ENCODE measurements at places on chromosomes 2 and 18.

- no peak for DNase-seq
Observed at GRCh38 chr18:48858676-48859075, 92.1 kb downstream of the SMAD7 start.

DNA sequence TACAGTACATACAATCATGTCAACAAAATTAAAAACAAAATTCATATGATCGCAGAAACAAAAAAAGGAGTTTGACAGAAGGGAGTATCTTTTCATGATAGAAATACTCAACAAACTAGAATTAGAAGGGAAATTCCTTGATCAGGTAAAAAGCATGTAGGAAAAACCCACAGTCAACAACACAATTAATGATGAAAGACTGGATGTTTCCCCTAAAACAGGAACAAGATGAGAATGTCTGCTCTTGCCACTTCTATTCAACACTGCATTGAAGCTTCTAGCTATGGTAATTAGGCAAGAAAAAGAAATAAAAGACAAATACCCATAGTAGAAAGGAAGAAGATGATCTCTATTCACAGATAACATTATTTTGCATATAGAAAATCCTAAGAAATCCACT, 87.1 kb downstream of the SRBD1 start:
- DNase-seq = no peak

DNA sequence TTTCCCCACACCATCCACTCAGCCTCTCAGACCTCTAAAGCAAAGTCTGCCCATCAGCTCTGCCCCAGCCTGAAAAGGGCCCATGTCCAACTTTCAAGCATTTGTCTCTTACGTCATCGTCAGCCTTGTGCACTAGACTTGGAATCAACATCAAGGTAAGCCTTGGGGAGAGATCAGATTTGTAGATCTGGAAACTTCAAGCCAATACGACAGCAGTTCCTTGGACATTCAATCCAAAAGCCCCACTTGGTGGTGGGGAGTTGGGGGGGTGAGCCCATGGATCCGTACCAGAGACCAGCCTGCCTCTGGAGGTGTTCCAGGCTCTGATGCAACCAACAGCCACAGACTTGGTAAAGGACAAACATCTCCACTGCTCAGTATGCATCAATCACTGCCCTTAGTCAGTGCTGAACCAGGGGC, 206.8 kb upstream of the MEIS1 start:
- no peak for DNase-seq

DNA sequence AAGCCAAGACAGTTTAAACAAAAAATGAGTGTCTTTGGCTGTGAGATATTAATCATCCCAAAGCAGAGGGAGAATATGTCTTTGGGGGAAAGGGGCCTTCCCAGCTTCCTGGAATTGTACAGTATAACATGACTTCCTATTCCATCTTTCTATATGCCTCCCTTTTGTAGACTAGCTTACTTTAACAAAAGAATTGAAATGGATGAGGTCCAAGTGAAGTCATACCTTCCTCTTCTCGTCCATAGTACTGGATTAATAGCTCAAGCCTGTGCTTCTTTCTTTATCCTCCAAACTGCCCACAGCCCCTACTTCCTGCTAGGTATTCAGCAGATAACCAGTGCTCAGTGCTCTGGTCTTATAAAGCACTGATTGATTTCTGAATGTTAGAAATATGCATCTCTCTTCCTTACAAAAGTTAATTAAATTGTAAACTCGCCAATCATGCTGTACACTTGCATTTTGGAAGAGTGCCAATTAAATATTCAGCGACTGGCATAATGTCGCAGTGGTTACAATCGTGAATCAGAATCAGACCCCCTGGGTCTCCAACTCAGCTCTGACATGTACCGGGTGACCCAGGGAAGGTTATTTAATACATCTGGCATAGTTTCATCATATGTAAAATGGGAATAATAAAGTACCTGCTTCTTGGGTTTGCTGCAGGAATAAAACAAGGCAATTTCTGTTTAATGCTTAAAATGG, 325.1 kb downstream of the RND3 start:
- DNase-seq = no peak

- DNase-seq = no peak
Observed at GRCh38 chr2:146661473-146662096, 1183.2 kb upstream of the ACVR2A start.

DNA sequence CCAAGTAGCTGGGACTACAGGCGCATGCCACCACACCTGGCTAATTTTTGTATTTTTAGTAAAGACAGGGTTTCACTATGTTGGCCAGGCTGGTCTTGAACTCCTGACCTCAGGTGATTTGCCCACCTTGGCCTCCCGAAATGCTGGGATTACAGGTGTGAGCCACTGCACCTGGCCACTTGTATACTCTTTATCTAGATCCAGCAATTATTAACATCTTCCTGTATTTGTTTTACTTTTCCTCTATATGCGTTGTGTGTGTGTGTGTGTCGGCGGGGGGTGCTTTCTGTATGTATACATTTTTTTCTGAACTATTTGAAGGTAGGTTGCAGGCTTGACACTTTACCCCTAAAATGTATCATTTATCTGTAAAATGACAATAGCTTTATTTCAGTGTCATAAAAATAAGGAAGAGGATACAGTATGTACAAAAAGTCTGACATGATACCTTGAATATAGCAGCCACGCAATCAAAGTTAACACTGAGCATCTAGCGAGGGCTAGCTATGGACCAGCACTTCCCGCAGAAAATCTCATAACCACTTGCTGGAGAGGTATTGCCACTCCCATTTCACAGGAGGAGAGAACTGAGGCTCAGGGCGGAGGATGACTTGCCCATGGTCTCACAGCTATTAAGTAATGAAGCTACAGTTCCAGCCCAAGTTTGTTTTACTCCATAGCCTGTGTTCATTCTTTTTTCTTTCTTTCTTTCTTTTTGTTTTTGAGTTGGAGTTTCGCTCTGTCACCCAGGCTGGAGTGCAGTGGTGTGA, 251.3 kb downstream of the MYCN start:
- DNase-seq = no peak

GRCh38 chr2:224127871-224128501, 88.9 kb upstream of the SERPINE2 start:
- no peak for DNase-seq

DNA sequence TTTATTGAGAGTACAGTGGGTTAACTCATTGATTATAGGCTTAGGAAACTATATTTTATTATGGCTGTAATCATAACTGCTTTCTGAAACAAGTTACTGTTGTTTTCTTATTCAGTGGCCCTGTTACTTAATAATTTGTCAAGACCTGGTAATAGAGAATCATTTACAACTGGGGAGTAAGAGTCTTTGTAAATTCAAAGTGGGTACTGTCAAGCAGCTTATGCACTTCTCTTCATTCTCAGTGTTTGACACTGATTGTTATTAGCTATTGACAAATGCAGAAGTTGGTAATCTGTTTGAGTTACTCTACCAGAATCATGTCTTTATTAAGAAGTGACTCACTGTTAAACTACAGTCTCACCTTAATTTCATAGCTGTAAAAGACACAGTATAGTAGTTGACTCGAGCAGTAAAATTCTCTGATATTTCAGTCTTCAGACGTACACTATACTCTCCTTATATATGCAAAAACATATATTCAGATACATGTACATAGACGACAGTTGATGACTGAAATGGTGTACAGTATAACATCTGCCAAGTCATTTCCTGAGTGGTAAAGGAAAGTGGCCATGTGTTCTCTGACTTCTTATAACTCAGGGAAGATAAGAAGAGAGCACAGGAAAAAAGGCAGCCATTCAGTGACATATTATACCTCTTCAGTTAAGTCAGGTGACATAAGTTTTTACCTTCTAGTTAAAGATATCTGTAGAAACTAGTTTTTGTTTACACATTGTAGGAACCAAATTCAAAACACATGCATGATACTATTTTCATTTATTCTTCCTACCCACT, 36.0 kb upstream of the TTC27 start:
- DNase-seq = no peak

DNA sequence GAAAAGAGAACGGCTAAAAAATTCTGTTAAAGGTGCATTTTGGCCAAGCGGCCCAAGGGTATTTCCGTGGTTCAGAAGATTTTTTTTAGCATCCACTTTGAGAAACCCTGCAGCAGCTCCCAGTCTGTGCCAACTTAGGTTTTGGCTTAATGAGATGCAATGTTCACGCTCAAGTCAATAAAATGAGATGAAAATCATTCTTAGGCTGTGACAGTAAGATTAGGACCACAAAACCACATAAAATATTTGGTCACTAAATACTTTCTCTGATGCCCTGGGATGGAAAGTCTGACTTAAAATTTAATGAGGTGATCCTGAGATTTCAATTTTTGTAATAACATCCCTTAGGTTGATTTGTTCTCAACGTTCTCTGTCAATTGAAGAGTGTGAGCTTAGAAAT, 74.2 kb upstream of the FHL2 start:
- no peak for DNase-seq

- DNase-seq = no peak
Observed at GRCh38 chr18:6414118-6414722, 491 bp downstream of the L3MBTL4 start.

Data from activated T-helper 1 cell treated with anti-CD3 and anti-CD28 coated beads, Interleukin-2, amount 50 U/mL, for 16 hours (primary cell).